ENCODE measurements at places on chromosomes 12 and 14.

DNA sequence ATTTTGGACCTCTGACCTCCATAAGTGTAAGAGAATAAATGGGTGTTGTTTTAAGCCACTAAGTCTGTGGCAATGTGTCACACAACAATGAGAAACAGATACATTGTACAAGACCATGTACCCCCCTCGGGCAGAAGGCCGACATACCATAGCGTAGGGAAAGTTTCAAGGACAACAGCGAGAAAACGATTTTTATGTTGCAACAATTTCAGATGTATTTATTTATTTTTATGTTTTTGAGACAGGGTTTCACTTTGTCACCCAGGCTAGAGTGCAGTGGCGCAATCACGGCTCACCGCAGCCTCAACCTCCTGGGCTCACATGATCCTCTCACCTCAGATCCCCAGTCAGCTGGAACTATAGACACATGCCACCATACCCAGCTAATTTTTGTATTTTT is 136.4 kb upstream of the NCOR2 start:
- no peak for DNase-seq

DNA sequence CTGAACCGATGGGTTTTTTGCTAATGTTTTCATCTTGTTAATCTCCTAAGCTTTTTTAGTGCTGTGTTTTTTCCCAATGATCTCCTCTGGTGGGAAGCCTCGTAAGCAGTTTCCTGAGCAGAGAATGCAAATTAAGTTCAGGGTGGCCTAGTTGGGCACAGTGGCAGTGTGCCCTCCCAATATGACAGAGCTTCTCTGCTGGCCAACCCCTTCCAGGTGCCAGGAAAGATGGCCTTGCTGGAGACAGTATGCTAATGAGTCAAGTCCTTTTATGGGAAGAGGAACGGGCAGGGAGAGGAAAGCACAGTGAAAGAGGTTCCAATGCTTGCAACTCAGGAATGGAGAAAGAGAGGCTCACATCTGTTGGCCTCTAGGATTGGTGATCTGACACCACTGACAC is 115.8 kb downstream of the GCH1 start:
- DNase-seq: no peak

GRCh38 chr12:62676521-62677307 is 210.1 kb downstream of the MON2 start:
- no peak for DNase-seq

- DNase-seq: no peak
Observed at GRCh38 chr12:738712-739111, 13.7 kb upstream of the WNK1 start.

Data from GM04504 (cell line).